ENCODE measurements at places on chromosomes 13 and 19. TPM values are rescaled to one million over a fixed set of nuclear protein-coding genes. Genes with fewer than 3 reads are reported as not detected.

The IZUMO2 gene
- 0.81 TPM for total RNA-seq

The ABCA7 gene
- 34.6 TPM for total RNA-seq

The ICAM4 gene
- total RNA-seq = 1.1 TPM

- H3K4me1 ChIP-seq = no peaks in the 10 kb centered on the region
- no peak overlapping the region for H3K4me3 ChIP-seq
- no peak for DNase-seq
- H3K27ac ChIP-seq = no peak overlapping the region
Measured at GRCh38 chr13:74571811-74572210, 437.6 kb upstream of the KLF12 start.

- H3K4me1 ChIP-seq = no peaks in the 10 kb centered on the region
- no peaks in the 10 kb centered on the region for H3K27me3 ChIP-seq
- DNase-seq = no peak
- no peak overlapping the region for H3K4me3 ChIP-seq
- H3K36me3 ChIP-seq = no peaks in the 10 kb centered on the region
- H3K27ac ChIP-seq = no peak overlapping the region
Measured at GRCh38 chr13:75770592-75771011, 134.5 kb downstream of the LMO7 start.

DNA sequence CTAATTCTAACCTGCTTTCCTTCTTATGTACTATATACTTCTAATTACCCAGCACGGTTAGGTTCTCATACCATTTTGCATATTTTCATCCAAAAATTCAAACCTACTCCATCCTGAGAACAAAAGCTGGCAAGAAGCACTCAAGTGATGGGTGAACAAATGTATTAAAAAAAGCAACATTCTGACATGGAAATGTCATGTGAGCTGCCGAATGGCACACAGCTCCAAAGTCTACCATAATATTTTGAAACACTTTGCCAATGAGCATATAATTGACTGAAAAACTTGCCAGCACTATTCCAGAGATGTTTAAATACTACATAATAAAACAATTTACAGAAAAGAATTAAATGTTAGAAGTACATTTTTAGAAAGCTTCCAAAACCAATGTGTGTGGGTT lies 274.6 kb downstream of the ENOX1 start:
- no peak overlapping the region for H3K4me3 ChIP-seq
- no peak overlapping the region for H3K27ac ChIP-seq

GRCh38 chr13:30872685-30873461 lies 33.2 kb upstream of the MEDAG start:
- H3K4me3 ChIP-seq = no peak overlapping the region
- peaks cover 2% of the 10 kb centered on the region for H3K36me3 ChIP-seq
- no peak overlapping the region for H3K27ac ChIP-seq
- no peaks in the 10 kb centered on the region for H3K4me1 ChIP-seq
- no peaks in the 10 kb centered on the region for H3K27me3 ChIP-seq

GRCh38 chr13:111212517-111212873 lies 97.4 kb downstream of the ARHGEF7 start:
- H3K27ac ChIP-seq = no peak overlapping the region
- H3K4me1 ChIP-seq = peaks cover 12% of the 10 kb centered on the region
- no peak overlapping the region for H3K4me3 ChIP-seq
- peaks cover under 1% of the 10 kb centered on the region for H3K36me3 ChIP-seq
- DNase-seq = no peak
- H3K27me3 ChIP-seq = no peaks in the 10 kb centered on the region

GRCh38 chr13:33119856-33120543 lies 103.8 kb downstream of the KL start:
- peaks cover 10% of the 10 kb centered on the region for H3K4me1 ChIP-seq
- no peak for DNase-seq
- no peak overlapping the region for H3K4me3 ChIP-seq
- H3K27ac ChIP-seq = no peak overlapping the region
- H3K27me3 ChIP-seq = no peaks in the 10 kb centered on the region

- no peak overlapping the region for H3K4me3 ChIP-seq
- no peak overlapping the region for H3K27ac ChIP-seq
- no peaks in the 10 kb centered on the region for H3K27me3 ChIP-seq
- H3K4me1 ChIP-seq = no peaks in the 10 kb centered on the region
- H3K36me3 ChIP-seq = no peaks in the 10 kb centered on the region
Measured at GRCh38 chr13:51346397-51346796, 6.9 kb downstream of the SERPINE3 start.

DNA sequence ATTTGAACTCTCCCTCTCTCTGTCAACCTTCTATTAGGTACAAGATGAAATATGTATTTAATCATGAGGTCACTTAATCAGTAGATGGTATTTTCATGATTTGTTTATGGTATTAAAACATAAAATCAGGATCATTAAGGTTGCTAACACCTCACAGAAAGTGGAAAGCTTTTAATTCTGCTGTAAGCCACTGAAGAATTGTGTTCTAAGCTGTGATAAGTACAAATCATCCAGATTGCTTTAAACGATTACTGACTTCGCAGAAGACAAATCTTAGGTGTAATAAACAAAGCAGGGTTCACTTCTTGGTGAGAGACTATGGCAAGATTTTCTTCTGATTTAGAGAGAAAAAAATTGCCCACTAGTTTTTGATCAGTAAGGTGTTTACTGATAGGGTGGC lies 214.5 kb downstream of the ABCC4 start:
- peaks cover 11% of the 10 kb centered on the region for H3K36me3 ChIP-seq
- no peaks in the 10 kb centered on the region for H3K27me3 ChIP-seq
- no peak overlapping the region for H3K27ac ChIP-seq
- no peak for DNase-seq
- H3K4me3 ChIP-seq = no peak overlapping the region
- H3K4me1 ChIP-seq = no peaks in the 10 kb centered on the region

Data from H9 (cell line).